ENCODE measurements at places on chromosomes 13 and 19.

DNA sequence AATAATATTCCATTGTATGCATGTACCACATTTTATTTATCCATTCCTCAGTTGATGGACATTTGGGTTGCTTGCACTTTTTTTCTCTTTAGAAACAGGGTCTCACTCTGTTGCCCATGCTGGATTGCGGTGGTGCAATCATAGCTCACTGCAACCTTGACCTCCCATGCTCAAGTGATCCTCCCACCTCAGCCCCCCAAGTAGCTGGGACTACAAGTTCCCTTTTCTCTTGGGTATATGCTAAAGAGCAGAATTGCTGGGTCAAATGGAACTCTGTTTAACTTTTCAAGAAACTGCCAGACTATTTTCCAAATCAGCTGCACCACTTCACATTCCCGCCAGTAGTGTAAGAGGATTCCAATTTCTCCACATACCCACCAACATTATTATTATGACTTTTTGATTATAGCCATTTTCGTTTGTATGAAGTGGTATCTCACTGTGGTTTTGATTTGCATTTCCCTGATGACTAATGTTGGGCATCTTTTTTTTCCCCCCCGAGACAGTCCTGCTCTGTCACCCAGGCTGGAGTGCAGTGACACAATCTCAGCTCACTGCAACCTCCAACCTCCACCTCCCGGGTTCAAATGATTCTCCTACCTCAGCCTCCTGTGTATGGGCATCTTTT is 7.6 kb upstream of the IPO5 start:
- DNase-seq = no peak

- no peak for DNase-seq
Observed at GRCh38 chr13:96020155-96020575, 33.0 kb downstream of the UGGT2 start.

GRCh38 chr19:28424662-28425045 is 788.3 kb downstream of the UQCRFS1 start:
- no peak for DNase-seq

- DNase-seq = no peak
Observed at GRCh38 chr19:31342926-31343325, 6.3 kb downstream of the TSHZ3 start.

DNA sequence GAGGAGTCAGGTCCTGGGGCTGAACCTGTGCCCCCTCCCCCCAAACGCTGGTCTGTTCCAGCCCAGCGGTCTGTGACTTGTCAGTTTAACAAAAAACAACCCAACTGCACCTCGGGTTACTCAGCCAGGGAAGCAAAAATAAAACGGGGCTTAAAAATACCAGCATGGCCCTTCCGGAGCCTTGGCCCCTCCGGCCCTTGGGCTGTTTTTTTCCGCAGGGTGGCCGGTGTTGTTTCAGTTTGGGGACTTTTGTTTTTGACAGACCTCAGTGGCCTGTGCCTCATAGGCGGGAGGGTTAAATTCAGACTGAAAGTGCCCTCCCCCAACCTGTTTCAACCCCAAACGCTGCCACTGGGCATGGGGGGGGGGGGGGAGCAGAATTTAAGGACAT is 4.0 kb downstream of the TCF3 start:
- DNase-seq = no peak

DNA sequence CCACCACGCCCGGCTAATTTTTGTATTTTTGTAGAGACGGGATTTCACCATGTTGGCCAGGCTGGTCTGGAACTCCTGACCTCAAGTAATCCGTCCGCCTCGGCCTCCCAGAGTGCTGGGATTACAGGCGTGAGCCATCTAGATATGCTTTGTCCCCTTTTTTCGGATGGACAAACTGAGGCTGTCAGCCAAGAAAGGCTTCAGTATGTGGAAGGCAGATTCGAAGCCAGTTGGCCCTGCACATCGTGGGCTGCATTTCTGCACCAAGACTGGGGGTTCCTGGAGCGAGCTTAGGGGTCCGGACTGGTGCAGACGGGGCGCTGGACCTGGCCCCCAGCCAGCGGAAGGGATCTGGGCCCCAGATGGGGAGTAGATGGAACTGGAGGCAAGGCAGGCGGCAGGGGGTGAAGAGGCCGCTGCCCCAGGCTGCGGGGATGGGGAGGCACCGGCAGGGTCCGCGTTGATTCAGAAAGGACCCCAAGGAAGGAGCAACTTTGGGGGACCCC is 9.7 kb upstream of the JUND start:
- no peak for DNase-seq

DNA sequence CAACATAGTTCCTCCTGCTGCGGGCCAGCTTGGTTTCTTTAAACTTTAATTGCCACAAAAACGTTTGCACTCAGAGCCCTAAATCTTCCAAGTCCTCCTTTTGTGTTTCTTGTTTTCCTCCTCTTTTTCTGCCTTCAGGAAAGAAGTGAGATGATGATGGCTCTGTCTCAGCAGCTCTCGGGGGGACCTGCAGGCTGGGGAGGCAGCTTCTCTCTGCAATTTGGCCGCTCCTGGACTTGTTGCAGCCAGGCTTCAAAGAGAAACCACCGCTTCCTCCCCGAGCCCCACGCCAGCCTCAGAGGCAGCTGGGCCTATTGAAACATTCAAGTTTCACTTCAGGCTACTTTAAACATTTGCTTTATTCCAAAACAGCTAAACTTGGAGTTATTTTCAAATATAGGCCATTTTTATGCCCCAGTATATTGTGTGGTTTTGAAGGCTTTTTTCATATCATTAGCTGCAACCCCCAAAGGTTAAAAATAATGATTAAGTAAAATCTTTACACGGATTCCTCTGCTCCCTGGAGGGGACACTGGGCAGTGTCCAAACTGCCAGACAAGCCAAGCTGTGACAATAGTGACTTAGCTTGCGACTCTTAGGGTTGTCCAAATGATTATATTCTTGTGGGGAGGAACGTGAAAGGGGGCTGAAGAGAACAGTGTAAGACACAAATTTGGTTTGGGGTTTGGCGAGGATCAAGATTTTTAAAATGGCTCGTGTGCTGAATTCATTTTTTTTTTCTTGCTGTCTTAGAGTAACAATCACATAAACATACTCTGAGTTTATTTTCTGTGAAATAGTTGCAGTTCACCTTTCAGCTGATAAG is 330.8 kb downstream of the DLEU7 start:
- peak; percentile 28 for DNase-seq

DNA sequence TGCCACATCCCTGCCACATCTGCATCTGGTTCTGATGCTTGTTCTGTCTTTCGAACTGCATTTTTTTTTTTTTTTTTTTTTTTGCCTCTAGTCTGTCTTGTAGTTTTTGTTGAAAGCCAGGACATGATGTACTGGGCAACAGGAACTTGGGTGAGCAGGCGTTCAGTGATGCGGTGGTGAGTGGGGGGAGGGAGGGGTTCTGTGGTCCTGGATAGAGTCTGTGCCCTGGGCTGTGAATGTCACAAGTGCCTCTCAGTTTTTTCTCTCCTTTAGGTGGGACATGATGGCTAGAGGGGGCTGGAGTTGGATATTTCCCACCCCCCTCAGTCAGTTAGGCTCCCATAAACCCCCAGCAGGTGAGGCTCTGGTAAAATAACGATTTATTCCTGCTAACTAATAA is 3.5 kb downstream of the CEACAM4 start:
- DNase-seq = no peak

GRCh38 chr19:47247308-47247990 is 8.9 kb upstream of the CCDC9 start:
- peak; percentile 84 for DNase-seq

DNA sequence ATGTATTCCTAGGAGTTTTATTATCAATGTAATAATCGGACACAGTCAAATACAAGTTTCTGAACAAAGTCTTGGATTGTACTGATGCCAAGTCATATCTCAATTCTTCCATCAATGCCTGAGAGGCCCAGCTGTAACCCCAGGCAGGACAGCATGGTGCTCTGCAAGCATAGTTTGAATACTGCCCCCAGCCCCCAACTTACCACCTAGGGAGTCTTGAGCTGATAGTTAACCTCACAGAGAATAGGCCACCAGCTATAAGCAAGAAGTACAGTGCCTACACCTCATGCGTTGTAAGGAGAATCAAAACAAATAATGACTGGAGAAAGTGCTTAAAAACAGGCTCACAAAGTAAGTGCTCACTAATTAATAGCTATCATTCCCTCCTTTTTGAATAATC is 2.7 kb downstream of the PROSER1 start:
- no peak for DNase-seq

GRCh38 chr19:6568010-6568526 is 22.9 kb downstream of the CD70 start:
- no peak for DNase-seq

DNA sequence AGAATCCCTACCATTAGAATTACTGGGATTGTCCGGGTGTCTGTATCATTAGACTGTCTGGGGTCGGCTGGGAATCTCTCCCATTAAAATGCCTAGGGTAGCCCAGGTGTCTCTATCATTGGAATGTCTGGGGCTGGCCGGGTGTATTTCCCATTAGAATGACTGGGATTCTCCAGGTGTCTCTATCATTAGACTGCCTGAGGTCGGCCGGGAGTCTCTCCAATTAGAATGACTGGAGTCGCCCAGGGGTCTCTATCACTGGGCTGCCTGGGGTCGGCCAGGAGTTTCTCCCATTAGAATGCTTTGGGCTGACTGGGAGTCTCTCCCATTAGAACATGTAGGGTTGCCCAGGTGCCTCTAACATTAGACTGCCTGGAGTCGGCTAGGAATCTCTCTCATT is 1560.7 kb downstream of the UQCRFS1 start:
- no peak for DNase-seq

GRCh38 chr13:42984691-42985090 is 7.3 kb downstream of the EPSTI1 start:
- no peak for DNase-seq

GRCh38 chr19:11299946-11300810 is 4.2 kb downstream of the TSPAN16 start:
- DNase-seq = no peak

- peak; percentile 71 for DNase-seq
Observed at GRCh38 chr13:21670006-21670882, 629 bp upstream of the FGF9 start.

- DNase-seq = peak; percentile 26
Observed at GRCh38 chr19:13978351-13979243, 26.3 kb downstream of the DCAF15 start.

GRCh38 chr13:41833831-41834230 is 127.1 kb downstream of the VWA8 start:
- DNase-seq = no peak

GRCh38 chr19:4987256-4987655 is 18.3 kb downstream of the KDM4B start:
- DNase-seq = no peak
